PC-9 (cell line): ENCODE measurements at places on chromosomes 3 and 15. TPM values are rescaled to one million over a fixed set of nuclear protein-coding genes. Genes with fewer than 3 reads are reported as not detected.

The SST gene
- not detected in 2 replicates for total RNA-seq

DNA sequence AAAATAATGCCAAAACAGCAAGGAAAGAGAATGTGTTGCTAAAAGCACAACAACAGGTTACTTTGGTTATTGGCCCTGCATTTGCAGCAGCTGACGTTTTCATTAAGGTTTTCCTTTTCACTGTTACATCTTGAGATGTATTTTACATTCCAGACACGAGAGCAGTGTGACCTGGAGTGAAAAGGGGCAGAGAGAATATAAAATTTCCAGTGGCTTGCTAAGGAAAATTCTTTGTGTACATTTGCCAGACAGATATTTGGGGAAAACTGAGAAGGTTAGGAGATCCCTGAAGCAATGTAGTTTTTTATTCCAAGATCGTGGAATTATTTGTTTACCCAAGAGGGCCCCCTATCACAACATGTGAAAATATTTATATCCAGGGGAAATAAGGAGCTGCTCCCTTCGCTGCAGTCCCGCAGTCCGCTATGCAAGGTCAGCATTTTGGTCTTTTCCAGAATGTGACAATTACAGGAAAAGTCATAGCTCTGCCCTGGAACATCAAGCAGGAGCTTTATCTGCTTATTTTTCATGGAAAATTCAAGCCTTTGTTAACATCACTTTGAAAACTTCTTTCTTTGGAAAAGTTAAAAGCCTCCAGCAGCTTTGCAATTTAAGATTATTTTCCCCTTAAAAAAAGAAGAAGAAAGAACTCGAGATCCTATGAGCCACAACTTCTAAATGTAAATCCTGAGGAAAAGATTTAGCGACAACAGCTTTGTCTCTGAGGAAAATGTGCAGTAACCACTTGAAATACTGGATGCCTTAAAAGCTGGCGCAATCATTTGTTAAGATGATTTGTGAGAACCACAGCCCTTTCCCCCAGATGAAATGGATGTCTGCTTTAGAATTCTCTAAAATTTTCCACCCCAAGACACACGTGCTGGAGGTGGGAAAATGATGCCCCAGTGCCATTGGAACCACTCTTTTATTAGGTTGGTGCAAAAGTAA is 256.4 kb upstream of the TPM1 start:
- no peaks in the 10 kb centered on the region for H3K27me3 ChIP-seq
- H3K36me3 ChIP-seq, result no peaks in the 10 kb centered on the region
- no peak overlapping the region for H3K4me3 ChIP-seq

The DNAH12 gene
- 0.10 and 0.22 TPM in 2 replicates for total RNA-seq

The NEK10 gene
- total RNA-seq, result 1.7 and 4.3 TPM in 2 replicates

- no peak overlapping the region for H3K27ac ChIP-seq
- no peaks in the 10 kb centered on the region for H3K4me1 ChIP-seq
- no peak for DNase-seq
- no peaks in the 10 kb centered on the region for H3K27me3 ChIP-seq
Measured at GRCh38 chr15:70559265-70560239, 203.8 kb downstream of the UACA start.

The ARPIN gene
- total RNA-seq, result 28.6 and 30.4 TPM in 2 replicates

The KBTBD12 gene
- total RNA-seq, result 0.80 and 1.1 TPM in 2 replicates

- no peak for DNase-seq
- no peak overlapping the region for H3K27ac ChIP-seq
- H3K36me3 ChIP-seq, result no peaks in the 10 kb centered on the region
- no peaks in the 10 kb centered on the region for H3K4me1 ChIP-seq
Measured at GRCh38 chr3:124137216-124137615, 145.3 kb upstream of the ROPN1 start.

- H3K4me1 ChIP-seq, result peaks cover 6% of the 10 kb centered on the region
- no peaks in the 10 kb centered on the region for H3K27me3 ChIP-seq
- no peak overlapping the region for H3K27ac ChIP-seq
- DNase-seq, result no peak
- no peaks in the 10 kb centered on the region for H3K36me3 ChIP-seq
- H3K4me3 ChIP-seq, result no peak overlapping the region
Measured at GRCh38 chr3:8848696-8849131, 79.3 kb upstream of the OXTR start.

DNA sequence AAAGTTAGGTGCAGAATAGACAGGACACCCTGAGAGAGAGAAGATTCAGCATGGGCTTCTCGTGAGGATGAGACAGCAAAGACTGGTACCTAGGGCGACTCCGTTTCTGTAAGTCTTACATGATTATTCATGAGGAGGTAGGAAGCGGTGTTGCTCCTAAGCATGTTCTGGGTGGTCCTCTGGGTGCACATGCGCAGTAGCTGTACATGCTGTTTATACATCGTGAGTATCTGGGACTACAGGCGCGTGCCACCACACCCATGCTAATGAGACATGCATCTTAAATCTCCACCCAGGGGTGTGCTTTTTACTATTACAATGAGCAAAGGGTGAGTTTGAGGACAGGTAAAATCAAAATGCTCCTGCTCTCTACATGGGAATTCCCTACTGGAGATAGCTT is 12.3 kb downstream of the ALPK3 start:
- H3K4me1 ChIP-seq, result peaks cover 37% of the 10 kb centered on the region
- H3K4me3 ChIP-seq, result no peak overlapping the region
- DNase-seq, result no peak
- H3K27ac ChIP-seq, result no peak overlapping the region

The SUCNR1 gene
- not detected in 2 replicates for total RNA-seq

The HDC gene
- total RNA-seq, result not detected in 2 replicates

GRCh38 chr3:114508208-114508607 is 214.4 kb downstream of the TIGIT start:
- H3K27ac ChIP-seq, result no peak overlapping the region
- H3K27me3 ChIP-seq, result no peaks in the 10 kb centered on the region
- no peak for DNase-seq
- H3K36me3 ChIP-seq, result no peaks in the 10 kb centered on the region

The TRPC1 gene
- 3.8 and 6.9 TPM in 2 replicates for total RNA-seq

GRCh38 chr3:16233806-16234205 is 30.9 kb downstream of the DPH3 start:
- no peaks in the 10 kb centered on the region for H3K36me3 ChIP-seq
- no peak for DNase-seq
- no peaks in the 10 kb centered on the region for H3K27me3 ChIP-seq
- H3K27ac ChIP-seq, result no peak overlapping the region
- H3K4me3 ChIP-seq, result no peak overlapping the region

The MKRN3 gene
- total RNA-seq, result 26.1 and 28.0 TPM in 2 replicates

GRCh38 chr3:102449341-102449740 is 14.5 kb downstream of the ZPLD1 start:
- H3K4me3 ChIP-seq, result no peak overlapping the region
- no peaks in the 10 kb centered on the region for H3K27me3 ChIP-seq
- H3K36me3 ChIP-seq, result no peaks in the 10 kb centered on the region
- no peak overlapping the region for H3K27ac ChIP-seq
- DNase-seq, result no peak

- peaks cover 44% of the 10 kb centered on the region for H3K4me1 ChIP-seq
- no peak for DNase-seq
- H3K27me3 ChIP-seq, result no peaks in the 10 kb centered on the region
- H3K4me3 ChIP-seq, result no peak overlapping the region
- no peaks in the 10 kb centered on the region for H3K36me3 ChIP-seq
Measured at GRCh38 chr15:60970246-60971170, 258.6 kb downstream of the RORA start.

GRCh38 chr3:71067977-71068654 is 515.4 kb downstream of the FOXP1 start:
- no peaks in the 10 kb centered on the region for H3K27me3 ChIP-seq
- no peak overlapping the region for H3K4me3 ChIP-seq
- no peak overlapping the region for H3K27ac ChIP-seq
- DNase-seq, result no peak

GRCh38 chr3:81352867-81353266 is 408.6 kb downstream of the GBE1 start:
- no peaks in the 10 kb centered on the region for H3K27me3 ChIP-seq
- no peak overlapping the region for H3K4me3 ChIP-seq
- H3K36me3 ChIP-seq, result no peaks in the 10 kb centered on the region
- DNase-seq, result no peak
- H3K4me1 ChIP-seq, result no peaks in the 10 kb centered on the region
- H3K27ac ChIP-seq, result no peak overlapping the region

GRCh38 chr3:14508966-14509795 is 31.0 kb downstream of the GRIP2 start:
- no peak overlapping the region for H3K4me3 ChIP-seq
- H3K36me3 ChIP-seq, result no peaks in the 10 kb centered on the region
- H3K4me1 ChIP-seq, result 0 out of 2 replicates have a peak, but pooled peaks cover 5% of the 10 kb centered on the region
- peak; percentile 44 for DNase-seq
- 0 out of 2 replicates have a peak, but pooled peaks cover 5% of the 10 kb centered on the region for H3K27me3 ChIP-seq
- H3K27ac ChIP-seq, result no peak overlapping the region

The RABL3 gene
- 17.1 and 29.8 TPM in 2 replicates for total RNA-seq

The SLC9C1 gene
- not detected in 2 replicates for total RNA-seq

DNA sequence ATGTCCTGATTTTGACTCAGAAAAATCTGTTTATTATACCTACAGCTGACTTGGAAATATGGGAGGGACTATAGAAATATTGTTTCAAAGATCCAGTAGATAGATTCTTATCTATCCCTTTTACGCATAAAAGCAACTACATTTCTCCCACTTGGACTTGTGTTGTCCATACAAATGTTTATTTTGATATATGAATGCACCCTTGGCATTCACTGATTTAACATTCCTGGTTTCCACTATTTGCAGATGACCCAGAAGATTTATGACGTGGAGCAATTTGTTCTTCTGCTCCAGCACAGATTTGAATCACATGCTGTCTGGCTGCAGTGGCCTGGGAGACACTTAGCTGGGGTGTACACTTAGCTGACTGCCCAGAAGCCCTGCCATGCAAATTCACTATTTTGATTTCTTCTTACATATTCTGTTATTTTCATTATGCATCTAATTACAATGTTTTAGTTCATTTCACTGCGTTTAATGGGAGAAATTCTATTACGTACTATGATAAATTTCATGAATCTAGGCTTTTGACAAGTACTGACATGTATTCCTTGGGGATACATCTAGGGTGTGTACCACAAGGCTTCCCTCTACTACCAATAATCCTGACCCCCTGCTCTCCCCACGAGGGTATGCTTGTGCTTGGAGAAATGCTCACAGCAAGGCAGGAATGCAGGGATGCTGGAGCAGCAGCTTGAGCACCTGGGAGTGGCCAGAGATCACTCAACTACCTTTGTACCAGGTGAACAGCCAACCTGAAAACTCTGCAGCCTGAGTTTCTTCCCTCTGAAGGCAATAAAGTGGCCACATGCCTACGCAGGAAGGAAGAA is 223.6 kb upstream of the TBL1XR1 start:
- DNase-seq, result no peak
- H3K4me3 ChIP-seq, result no peak overlapping the region
